ENCODE measurements at places on chromosomes 1 and 21. TPM values are rescaled to one million over a fixed set of nuclear protein-coding genes. Genes with fewer than 3 reads are reported as not detected.

GRCh38 chr1:155527677-155528076, 34.9 kb downstream of the ASH1L start:
- no peak for DNase-seq

Gene RHBG
- total RNA-seq = not detected

Gene DIPK1A
- 0.53 TPM for total RNA-seq

Gene IGSF5
- total RNA-seq = not detected

DNA sequence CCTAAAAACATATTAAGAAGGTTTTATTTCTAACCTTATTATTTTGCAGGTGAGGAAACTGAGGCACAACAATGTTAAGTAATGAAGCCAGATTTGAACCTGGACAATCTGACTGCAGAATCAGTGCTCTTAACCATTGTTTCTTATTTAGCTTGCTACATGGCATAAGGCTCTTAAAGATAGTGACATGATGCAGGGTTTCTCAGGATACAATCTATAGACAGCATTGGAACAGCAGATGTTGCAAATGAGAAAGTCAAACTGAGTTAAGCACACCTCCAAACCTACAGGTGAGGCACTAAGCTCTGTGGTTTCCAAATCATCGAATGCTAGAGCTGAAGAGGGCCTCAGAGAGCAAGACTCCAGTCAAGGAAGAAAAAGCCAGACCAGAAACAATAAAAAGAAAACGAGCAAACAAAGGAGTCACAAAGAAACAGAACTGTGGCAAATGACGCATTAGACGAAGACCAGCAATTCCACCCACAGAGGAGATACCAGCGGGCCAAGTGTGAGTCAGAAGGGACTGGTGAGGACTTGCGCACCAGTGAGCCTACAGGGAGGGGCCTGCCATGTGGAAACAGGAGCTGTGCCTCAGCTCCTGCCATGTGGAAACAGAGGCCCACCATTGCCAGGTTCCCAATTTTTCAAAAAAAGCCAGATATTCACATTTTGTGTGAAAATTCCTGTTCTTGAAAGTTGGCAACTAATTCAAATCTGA, 14.4 kb downstream of the CD58 start:
- no peak for DNase-seq

Gene GPR157
- total RNA-seq = 3.8 TPM

DNA sequence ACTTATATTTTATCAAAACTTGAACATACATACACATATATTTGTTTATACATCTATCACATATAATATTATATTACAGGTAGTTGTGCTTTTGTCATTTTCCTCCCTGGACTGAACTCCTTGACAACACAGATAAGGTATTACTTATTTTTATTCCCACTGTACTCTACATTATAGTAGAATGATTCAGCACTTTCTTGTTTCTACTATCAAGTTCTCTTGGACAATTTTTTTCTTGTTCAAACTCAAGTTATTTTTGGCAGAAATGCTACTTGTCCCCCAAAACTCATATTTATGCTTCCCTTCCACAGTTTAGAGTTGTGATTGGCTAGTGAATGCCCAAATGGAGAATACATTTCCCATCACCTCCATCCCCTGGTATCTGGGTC, 10.8 kb upstream of the PTPRC start:
- DNase-seq = no peak
